ENCODE measurements at places on chromosomes 5 and 9.

GRCh38 chr9:137049544-137050449 lies 3.8 kb upstream of the NPDC1 start:
- DNase-seq, result no peak

GRCh38 chr5:2453781-2454180 lies 297.7 kb downstream of the IRX2 start:
- no peak for DNase-seq

DNA sequence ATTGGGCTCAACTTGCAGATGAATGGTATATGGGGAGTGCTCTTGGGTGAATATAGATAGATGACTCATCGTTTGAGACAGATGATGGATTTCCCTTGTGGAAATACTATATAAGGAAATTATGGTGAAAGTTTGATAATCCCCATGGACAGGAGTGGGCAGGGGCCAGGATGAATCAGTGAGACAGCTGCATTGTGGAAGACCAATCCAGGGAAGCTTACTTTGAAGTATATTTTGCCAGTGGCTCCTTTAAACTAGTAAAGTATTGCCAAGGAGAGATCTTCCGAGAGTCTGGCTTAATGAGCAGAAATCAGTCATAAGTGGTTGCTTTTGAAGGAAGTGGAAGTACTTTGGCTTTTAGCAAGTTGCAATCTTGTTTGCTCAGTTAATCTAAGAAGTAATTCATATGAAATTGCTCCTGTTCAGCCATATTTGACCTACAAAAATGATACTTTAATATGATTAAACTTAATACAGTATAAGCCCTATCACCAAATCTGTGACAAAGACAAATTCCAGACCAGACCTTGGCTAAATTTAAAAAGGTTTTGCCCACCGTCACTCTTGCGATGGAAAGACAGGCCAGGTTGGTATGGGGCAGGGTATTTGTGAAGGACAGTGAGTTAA lies 9.3 kb upstream of the TNC start:
- peak; percentile 70 for DNase-seq

GRCh38 chr9:114631166-114631565 lies 20.1 kb downstream of the TMEM268 start:
- no peak for DNase-seq

GRCh38 chr5:92780057-92780456 lies 801.0 kb downstream of the NR2F1-AS1 start:
- no peak for DNase-seq

DNA sequence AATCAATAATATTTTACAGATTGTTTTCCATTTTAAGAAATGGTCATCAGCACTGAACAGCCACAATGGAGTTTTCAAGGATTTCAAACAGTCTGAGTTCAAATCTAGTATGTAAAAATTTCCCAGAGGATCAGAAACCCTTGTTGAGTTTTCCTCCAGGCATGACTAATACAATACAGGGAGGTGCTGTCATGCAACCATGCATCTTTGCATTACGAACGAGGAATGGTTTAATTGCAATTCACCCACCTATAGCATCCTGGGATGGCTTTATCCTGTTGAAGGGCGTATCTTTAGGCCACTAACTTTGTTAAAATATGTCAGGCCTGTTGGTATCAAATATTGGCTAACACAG lies 196.4 kb downstream of the EFNA5 start:
- no peak for DNase-seq

DNA sequence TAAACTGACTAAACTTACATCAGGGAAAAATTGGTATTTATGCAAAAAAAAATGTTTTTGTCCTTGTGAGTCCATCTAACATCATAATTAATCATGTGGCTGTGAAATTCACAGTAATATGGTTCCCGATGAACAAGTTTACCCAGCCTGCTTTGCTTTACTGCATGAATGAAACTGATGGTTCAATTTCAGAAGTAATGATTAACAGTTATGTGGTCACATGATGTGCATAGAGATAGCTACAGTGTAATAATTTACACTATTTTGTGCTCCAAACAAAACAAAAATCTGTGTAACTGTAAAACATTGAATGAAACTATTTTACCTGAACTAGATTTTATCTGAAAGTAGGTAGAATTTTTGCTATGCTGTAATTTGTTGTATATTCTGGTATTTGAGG lies 16.6 kb upstream of the SRP19 start:
- no peak for DNase-seq

DNA sequence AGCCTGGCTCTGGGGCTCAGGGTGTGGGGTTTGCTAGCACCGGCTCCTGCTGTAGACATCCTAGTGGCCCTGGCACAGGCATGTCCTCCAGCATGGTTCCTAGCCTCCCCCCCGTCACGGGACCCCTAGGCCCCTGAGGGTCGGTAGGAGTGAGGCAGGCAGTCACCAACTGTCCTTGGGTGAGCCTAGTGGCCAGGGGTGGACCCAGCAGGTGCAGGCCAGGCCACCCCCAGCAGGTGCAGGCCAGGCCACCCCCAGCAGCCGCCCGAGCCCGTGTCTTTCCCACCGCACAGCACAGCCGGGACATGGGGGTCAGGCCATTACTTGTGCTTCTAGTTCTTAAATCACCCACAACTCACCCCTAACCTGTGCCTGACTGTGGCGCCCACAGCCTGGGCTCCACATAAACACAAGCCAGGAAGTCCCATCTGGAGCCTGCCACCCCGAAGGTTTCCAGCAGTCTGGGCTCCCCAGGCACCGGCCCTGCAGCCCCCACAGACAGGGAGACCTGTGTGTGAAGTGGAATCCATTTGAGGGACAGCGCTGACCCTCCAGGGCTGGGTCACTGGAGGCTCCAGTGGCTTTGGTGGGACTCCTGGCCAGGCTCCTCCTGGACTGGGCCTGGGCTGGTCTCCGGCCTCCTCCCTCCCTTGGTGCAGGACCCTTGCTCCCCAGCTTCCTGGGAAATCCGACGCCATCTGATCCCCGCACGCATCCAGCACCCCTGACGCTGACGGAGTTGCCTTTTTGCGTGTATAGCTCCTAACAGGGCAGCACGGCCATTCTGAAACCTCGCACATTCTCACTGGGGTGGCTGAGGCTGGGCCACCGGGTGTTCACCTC lies 114.1 kb upstream of the LPCAT1 start:
- no peak for DNase-seq

DNA sequence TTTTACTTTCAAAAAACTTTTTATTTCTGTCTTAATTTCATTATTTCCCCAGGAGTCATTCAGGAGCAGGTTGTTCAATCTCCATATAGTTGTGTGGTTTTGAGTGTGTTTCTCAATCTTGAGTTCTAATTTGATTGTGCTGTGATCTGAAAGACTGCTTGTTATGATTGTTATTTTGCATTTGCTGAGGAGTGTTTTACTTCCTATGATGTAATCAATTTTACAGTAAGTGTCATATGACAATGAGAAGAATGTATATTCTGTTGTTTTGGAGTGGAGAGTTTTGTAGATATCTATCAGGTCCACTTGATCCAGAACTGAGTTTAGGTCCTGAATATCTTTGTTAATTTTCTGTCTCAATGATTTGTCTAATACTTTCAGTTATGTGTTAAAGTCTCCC lies 706.9 kb upstream of the CTNND2 start:
- DNase-seq, result no peak

GRCh38 chr9:90189306-90189705 lies 453.3 kb downstream of the DIRAS2 start:
- no peak for DNase-seq
